ENCODE measurements at places on chromosomes 5 and 9.

DNA sequence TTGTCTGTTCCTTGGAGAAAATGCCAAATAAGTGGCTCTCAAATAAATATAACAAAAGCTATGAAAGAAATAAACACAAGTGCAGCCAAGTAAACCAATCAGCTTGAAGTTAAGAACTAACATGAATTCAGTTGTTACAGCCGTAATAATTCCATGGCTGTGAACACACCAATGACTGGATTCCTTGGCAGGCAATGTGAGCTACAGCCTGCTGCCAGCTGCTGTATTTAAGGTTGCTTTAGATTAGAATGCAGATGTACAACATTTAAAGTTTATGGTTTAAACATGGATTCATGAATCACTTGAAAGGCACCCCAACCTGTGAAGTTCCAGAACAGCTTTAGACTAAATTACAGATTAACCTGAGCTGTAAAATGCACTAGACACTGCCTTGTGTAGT is 626.4 kb upstream of the SEMA6A start:
- DNase-seq: no peak

GRCh38 chr9:121661328-121661727 is 9.9 kb downstream of the DAB2IP start:
- no peak for DNase-seq

- peak; percentile 22 for DNase-seq
Measured at GRCh38 chr5:53335115-53335514, 145.3 kb upstream of the FST start.

- no peak for DNase-seq
Measured at GRCh38 chr5:37511646-37512045, 132.5 kb downstream of the WDR70 start.

- no peak for DNase-seq
Measured at GRCh38 chr5:66669862-66670195, 73.6 kb downstream of the MAST4 start.

DNA sequence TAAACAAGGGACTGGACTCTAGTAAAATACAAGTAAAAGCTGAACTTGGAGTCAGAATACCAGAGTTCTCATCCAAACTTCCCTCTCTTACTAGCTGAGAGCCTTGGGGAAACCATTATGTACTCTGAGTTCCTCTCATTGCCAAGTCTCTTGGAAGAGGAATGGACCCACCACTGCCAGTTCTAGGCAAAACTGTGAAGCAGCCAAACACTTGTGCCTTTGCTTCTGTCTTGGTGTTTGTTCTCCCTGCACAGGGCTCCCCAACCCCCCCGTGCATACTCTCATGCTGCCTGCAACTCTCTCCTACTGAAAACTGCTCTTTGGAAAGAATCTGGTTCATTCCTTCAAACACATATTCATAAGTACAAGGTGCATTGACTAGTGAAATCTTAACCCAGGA is 102.6 kb downstream of the PDZD2 start:
- no peak for DNase-seq

DNA sequence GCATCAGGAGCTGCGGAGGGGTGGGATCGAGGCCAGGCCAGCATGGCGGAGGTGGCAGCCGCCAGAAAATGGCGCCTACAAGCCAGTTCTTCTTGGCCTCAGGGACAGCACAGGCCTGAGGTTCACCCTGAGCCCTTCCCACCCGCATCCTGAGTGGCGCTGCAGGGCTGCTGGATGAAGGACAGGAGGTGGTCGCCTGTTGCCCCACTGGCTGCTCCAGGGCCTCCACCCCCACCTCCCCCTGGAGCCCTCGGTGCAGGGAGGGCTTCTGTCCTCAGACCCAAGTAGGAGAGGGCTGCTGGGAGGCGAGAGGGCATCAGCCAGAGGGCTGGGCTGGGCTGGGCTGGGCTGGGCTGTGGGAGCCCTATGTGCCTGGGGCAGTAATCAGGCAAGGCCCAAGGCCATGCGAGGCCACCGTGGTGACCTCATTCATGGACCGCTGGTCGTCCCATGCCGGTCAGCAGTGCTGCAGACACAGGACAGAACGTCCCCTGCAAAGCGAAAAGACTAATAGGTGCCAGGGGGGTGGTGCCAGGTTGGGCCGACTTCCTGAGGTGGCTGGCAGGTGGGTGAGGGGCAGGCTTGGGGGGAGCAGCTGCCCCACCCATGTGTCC is 13.8 kb downstream of the GPSM1 start:
- DNase-seq: no peak

DNA sequence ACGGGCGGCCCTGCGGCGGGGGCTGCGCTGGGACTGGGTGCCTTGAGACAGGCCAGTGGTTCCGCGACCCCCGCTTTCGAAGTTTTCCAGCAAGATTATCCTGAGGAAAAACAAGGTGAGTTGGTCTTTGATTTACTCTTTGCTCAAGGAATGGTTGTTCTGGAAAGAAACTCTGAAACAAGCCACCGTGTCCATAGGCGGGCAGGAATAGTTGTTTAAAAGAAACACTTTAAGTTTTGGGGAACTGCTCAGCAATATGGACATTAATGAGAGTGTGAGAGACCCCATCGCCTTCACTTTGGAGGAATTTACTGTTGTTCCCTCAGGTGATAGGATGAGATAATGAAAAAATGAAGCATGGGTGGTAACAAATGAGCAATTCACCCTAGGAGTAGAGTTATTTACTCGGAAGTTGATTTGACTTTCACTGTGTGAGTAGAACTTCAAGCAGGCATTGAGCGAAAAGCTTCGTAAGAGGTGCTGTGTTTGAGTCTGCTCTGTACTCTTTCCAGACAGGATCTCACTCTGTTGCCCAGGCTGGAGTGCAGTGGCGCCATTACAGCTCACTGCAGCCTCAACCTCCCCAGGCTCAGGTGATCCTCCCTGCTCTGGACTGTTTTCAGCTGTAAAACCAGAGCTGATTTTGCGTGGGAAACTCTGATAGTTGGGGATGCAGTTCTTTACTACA is 1.1 kb downstream of the DMRTA1 start:
- no peak for DNase-seq

DNA sequence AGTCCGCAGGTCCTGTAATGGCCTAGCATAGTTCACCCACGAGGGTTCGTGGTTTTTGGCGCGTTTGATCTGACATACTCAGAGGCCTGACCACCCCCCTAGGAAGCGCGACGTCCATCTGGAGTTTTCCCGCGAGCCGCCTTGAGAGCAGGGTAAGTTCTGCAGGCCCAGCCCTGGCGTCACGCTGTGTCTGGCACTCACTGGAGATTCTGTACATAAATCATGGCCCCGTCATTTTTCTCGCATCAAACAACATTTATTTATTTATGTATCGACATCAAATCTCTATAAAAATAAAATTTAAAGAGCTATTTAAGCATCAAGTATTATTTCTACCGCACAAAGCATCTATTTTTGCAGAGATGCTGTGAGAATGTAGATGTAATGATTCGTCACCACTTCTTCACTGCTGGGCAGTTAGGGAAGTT is 437 bp upstream of the TRIM41 start:
- no peak for DNase-seq

DNA sequence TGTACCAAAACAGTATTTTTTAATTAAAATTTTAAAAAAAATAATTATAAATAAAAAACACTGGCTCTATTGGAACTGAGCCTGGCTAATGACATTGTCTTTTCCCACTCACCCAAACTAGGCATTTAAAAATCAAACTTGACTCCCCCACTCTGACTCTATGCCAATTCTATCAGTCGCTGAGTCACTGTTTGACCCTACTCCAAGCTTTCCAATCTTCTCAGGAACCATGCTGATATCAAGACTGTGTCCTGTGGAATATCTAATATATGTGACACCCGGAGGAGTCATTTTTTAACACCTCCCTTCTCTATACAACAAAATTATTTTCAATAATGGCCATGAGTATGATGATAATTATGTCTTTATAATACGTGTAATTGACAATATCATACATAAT is 171.6 kb upstream of the RASEF start:
- peak; percentile 8 for DNase-seq

DNA sequence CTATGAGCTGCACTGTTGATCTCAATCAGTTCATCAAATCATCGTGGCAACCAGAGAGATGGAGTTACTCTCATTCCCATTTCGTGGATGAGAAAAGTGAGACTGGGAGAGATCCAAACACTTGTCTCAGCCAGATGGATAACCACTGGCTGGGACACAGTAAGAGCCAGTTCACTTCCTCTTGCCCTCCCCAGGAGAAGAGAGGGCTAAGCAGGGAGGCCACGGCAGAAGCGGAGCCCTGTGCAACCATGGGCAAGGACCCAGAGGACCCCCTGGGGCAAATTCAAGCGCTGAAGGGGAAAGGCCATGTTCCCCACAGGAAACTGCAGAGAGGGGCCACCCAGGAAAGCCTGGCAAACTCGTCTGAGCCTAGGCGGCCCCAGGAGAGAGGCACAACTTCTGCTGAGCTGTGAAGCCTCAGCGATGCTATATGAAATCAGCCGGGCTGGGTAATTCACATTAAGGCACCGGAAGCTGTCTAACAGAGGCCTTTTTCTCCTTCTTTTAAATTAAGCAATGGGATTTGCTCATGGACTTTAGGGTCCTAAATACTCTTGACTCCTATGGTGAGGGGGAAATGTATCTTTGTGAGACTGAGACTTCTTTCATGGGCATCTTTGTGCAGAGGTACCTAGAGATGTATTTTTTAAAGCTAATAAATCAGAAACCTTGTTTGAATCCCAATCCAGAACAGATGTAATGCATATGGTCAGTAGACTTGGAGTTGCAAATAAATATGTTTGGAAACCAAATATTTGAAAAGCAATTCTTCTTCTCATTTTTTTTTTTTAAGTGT is 137.1 kb upstream of the SMIM23 start:
- no peak for DNase-seq

DNA sequence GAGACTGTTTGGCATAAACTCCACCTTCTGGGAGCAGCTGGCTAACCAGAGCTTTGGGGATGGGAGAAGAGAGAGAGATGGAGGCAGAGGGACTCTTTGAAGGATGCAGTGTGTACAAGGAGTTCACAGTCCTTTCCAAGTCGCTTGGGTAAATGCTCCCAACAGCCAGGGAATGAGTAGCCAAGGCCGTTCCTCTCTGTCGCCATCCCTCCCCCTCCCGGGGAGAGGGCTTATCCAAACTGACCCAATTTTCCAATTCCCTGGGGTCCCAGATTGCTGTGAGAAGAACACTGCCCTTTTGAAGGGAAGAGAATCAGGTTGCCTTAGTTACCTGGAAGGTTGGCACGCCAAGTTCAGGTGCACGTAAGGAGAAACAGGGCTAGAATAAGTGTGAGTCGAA is 7.9 kb downstream of the WWC1 start:
- DNase-seq: no peak

DNA sequence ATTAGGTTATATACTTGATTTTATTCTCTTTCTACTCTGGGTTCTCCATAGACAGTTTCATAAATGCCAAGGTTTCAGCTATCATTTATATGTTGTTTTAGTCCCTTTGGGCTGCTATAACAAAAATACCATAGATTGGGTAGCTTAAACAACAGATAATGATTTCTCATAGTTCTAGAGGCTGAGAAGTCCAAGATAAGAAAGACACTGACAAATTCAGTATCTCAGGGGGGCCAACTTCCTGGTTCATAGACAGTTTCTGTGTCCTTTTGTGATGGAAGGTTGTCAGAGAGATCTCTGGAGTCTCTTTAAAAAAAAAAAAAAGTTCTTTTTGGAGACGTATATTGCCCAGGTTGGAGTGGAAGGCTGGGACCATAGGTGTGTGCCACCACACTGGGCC is 113.3 kb downstream of the SCAMP1 start:
- no peak for DNase-seq

DNA sequence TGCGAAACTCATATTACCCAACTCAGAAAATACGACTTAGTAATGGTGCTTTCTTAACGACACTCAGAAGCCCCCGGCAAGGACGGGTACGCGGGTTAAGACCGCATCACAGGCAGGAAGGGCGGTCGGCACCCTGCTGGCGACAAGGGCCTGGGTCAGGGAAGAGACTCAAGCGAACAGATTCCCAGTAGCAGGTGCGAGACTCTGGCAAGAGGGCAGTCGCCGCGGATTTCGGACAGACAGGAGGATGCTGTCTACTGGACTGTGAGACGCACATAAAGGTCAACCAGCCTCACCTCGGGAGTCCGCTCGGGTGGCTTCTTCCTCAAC is 398 bp downstream of the RAPGEF6 start:
- peak; percentile 45 for DNase-seq

DNA sequence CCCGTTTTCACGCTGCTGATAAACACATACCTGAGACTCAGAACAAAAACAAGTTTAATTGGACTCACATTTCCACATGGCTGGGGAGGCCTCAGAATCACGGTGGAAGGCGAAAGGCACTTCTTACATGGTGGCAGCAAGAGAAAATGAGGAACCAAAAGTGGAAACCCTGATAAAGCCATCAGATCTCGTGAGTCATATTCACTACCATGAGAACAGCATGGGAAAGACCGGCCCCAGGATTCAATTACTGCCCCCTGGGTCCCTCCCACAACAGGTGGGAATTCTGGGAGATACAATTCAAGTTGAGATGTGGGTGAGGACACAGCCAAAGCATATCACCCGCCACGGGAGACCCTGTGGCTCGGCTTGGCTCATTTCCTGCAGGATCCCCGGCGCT is 20.2 kb downstream of the EXD3 start:
- DNase-seq: no peak

DNA sequence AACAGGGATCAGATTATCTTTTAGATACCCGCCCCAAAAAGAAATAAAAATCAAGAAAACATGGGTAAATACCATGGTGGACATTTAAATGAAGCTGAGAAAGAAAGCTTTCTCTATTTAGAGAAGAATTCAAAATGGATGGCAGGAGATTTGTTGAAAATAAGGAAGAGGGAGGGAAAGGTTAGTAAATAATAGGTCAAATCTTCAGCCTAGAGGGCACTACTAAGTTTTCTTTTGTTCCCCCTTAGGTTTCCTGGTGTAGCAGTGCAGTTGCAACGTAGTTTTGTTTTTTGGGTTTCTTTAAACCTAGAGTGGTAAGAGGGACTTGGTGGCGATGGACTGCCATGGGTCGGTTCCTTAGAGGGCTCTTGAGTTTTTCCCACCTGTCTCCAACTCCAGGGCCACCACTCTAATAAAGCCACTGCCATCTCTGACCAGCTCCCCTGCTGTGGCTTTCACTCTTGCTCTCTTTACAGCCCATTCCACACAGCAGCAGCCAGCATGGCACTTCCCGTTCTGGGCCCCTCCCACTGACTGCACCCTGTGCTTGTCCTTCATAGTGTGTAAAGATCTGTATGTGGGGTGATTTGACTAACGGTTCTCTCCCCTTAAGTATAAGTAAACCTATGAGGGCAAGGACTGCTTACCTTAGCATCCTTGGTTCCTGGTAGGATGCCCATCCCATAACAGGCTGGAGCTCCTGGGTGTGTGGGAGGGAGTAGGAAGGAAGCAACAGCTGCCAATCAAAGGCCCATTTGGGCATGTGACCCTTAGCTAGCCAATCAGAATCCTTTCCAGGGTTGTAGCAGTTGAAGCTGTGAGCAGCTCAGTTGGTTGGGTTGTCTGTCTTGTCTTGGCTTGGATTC is 118.3 kb downstream of the SLC1A3 start:
- DNase-seq: no peak

Data from fibroblast of skin of right quadriceps (primary cell).